ENCODE measurements at places on chromosomes 5 and 9.

- DNase-seq, result no peak
These were observed 86.0 kb downstream of the UHRF2 start for GRCh38 chr9:6498982-6499381.

DNA sequence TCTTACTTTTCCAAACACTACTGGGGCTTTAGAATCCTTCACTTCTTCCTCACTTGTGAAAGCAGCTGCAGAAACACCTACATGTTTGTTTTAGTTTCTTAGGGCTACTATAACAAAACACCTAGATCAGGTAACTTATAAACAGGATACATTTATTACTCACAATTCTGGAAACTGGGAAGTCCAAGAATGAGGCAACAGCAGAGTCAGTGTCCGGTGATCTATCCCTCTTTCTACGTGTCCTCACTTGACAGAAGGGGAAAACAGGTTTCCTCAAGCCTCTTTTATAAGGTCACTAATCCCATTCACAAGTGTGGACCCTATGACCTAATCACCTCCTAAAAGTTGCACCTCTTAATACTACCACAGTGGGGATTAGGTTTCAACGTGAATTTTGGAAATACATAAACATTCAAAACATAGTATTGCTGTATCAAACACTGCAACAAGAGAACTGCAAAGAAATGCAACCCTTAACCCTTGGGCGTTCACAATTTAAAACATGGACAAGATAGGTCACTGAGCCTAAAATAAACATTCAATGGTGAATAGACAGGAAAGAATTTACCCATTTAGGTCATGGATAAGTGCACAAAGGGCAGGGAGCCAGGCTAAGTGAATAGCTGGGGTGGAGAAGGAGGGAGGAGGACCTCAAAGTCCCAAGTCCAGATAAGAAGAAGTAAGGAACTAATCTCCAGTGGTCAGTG is 104.3 kb downstream of the PIK3R1 start:
- no peak for DNase-seq

GRCh38 chr5:66164044-66164790 is 20.1 kb downstream of the SREK1 start:
- no peak for DNase-seq

DNA sequence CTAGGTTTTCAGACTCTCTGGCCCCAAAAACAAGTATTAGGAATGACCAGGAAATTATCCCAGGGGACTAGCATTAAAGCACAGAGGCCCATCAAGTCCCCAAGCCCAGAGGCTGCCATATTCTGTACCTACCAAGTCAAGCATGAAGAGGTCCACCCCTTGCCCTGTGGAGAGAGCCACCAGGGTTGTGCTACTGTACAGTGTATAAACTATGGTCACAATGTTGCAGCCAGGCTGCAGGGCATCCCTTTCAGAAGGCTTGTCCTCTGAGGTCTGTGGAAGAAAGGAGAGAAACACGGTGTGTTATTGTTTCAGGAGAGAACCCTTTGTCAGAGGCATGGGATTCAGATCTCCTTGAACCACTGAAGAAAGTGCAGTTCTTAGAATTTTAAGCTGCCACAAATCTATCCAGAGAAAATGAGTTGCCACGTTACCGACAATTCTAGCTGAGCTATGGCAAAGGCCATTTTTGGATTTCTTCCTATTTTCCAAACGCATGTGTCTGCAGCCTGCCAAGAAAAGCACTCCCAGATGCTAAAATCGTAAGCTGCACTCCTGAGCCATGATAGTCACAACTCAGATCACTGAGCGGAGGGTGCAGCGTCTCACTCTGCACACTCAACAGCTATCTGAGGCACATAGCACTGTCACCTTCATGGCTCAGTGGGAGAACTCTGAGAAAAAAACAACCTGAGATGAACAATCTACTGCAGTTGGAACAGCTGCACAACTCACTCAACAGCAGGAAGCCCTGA is 45.5 kb upstream of the SPATA31E1 start:
- DNase-seq, result no peak

DNA sequence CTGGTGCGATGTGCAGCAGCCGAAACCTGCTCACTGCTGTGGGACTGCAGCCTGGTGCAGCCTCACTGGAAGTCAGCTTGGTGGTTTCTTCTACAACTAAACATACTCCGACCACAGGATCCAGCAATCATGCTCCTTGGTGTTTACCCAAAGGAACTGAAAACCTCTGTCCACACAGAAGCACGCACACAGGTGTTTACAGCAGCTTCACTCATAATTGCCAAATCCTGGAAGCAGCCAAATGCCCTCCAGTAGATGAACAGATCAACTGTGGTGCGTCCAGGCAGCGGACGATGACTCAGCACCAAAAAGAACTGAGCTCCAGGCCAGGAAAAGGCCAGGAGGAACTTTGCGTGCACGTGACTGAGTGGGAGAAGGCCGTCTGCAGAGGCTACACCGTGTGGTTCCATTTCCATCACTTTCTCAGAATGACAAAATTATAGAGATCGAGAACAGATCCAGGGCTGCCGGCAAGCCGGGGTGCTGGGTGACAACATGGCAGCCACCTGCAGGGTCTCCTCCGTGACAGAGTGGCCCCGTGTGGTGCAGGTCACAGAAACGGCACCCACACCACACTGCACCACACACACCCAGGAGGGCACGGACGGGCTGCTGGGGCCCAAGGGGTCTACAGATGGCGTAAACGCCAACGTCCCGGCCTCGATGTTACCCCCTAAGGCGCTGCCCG is 23.1 kb upstream of the NSMF start:
- no peak for DNase-seq

- DNase-seq, result no peak
These were observed 14.2 kb downstream of the MAML1 start for GRCh38 chr5:179746872-179747271.

GRCh38 chr9:93949694-93950449 is 5.3 kb downstream of the BARX1 start:
- DNase-seq, result no peak

DNA sequence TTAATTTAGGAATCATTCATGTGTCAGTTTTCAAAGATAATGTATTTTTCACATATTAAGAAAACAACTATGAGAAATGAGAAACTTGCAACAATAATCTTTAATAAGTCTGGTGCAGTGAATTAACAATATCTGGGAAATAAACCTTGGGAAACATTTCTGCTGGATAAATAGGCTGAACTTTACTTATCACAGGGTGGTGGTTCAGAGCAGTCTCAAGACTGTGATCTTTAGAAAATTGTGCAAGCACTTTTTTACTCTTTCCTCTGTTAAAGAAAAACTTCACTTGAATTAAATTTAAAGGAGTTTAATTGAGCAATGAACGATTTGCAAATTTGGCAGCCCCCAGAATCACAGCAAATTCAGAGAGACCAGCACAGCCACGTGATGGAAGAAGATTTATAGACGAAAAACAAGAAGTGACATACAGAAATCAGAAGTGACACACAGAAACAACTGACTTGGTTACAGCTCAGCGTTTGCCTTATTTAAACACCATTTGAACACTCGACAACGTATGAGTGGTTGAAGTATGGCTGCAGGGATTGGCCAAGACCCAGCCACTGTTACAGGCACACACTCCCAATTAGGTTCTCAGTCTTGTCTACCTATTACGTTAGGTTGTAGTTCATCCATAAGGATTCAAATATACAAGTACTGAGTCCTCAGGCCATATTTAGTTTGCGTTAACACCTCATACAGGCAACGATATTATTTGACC is 631.9 kb downstream of the SLCO4C1 start:
- DNase-seq, result no peak

DNA sequence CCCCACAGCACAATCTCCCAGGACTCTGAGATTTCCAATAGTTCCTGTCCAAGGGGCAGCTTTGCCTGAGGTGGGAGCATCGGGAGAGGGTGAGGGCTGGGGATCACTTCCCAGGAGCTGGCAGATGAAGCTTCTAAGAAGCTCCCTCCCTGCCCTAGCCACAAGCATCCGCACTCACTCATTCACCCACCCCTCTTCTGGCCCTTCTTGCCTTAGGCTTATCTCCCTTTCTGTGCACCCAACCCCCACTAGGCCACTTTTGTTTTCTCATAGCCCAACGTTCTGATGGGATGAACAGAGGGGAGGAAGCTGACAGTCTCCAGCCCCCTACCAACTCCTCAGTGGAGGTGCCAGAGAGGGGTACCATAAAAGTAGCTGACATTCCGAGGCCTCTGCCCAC is 3.7 kb upstream of the PCDH1 start:
- DNase-seq, result no peak

- DNase-seq, result no peak
These were observed 1.8 kb downstream of the DND1 start for GRCh38 chr5:140671472-140672125.

- DNase-seq, result no peak
These were observed 16.6 kb downstream of the OLFM1 start for GRCh38 chr9:135103931-135104639.

DNA sequence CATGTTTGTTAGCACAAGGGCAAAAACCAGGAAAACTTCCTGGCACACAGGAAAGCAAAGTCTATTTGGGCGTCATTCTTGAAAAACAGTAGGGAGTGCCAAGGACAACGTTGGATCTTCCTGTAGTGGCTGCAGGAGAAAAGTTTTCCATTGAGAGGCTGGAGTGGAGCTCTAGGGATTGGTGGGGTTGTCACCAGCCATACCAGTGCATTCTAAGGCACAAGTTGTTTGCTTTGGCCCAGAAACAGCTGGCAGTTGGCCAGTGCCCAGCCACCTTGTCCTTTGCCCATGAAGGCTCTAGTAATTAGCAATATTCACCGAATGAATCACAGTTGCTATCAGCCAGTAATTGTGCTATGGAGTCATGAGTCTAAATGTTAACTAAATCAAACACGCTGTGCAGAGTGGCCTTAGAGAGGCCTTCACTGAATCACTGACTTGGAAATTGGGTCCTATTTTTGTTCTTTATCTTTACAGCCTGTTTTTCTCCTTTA is 26.4 kb downstream of the TNFSF15 start:
- DNase-seq, result no peak

DNA sequence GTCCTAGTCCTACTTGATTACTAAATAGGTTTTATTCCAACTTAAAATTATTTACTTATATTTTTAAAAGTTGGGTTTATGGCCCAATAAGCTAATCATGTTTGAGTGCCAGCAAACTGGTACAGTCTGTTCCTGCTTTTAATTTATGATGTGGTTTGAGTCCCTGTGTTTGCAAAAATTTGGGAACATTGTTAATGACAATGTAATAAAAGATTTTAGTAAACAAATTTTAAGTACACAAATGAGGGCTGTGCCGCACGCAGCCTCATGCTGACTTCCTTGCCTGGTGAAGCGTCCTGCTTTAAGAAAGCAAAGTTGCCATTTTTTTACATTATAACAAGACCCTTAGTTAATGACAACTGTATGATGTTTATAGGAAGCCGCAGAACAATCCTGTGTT is 96.8 kb upstream of the MAP1B start:
- DNase-seq, result no peak

DNA sequence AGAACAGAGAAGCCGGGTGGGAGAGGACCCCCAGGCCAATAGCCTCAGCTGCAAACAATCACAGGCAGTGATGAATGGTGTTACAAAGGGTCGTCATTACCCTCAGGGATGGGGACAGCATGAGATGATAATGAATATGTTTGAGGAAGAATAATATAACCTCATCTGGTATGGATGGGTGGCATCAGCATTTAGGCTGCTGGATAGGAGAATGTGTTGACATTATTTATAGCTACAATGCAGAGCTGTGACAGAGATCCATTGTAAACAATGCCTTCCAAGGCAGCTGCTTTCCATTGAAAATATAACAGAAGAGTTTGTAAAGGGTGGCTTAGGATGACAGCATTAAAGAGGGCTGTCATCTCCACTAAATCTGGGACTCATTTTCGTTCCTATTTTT is 365.5 kb downstream of the KCNN2 start:
- no peak for DNase-seq

- no peak for DNase-seq
These were observed 64.1 kb downstream of the ZFAND5 start for GRCh38 chr9:72300873-72301272.

GRCh38 chr5:110536120-110537115 is 190.1 kb downstream of the TMEM232 start:
- no peak for DNase-seq

DNA sequence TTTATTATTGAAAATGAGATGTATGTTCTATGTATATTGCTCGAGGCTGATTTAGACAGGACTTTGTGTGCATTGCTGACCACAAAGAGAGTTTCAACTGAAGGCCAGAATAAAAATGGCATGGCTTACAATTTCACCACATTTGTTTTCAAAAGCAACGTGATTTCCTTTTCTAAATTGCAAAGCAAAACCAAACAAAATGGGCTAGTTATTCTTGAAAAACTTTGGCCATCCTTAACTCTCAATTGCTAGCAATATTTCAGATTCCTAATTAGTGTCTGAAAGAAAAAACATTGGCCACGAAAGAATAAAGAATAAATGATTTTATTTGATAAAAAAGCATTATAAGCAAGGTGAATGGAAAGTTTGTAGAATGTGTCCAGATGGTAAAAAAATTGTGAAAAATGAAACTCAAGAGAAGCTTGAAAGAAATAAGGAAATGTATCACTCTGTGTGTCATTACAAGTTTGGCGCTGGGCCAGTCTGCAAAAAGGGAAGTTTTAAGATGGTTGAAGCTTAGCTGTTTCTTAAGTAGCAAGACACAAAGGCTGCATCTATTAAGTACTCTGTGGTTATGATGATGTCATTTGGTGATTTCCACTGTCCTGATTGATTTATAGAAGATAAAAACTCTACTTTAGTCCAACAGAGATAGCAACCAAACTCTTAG is 89.2 kb upstream of the PRLR start:
- no peak for DNase-seq

GRCh38 chr5:125197321-125197720 is 450.9 kb upstream of the ZNF608 start:
- no peak for DNase-seq

DNA sequence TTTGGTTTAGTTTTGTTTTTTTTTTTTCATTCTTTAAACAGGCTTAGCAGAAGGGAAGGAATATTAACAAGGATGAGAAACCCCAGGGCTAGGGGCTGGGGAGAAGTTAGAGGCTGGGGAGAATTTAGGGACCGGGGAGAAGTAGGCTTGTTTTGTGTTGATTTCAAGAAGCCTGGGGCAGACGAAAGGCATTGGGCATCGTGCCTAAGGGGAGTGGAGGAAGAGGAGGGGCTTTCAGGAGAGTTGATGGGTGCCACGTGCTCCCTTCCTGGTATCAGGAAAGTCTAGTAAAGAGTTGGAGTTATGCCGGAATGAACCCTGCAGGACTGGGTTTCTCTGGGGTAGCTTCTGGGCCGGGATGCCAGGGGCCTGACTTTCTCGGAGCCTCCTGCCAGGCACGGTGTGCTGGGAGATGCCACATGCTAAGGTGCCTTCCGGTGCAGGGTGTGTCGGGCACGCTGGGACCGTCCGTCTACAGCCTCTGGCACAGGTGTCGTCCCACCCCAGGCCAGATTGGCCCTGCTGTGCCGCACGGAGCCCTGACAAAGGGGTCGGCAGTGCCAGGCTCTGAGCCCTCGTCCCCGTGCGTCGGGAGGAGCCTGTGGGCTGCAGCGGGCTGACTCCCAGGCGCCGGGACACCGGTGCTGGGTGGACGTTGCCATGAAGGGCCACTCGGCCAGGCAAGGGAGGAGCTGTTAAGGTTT is 159.9 kb downstream of the OLFM1 start:
- DNase-seq, result no peak

GRCh38 chr5:58357121-58357520 is 102.8 kb downstream of the PLK2 start:
- DNase-seq, result no peak

All from stimulated activated CD8-positive, alpha-beta memory T cell treated with anti-CD3 and anti-CD28 coated beads, Interleukin-4, amount 100 ng/mL, for 4 hours (primary cell).